ENCODE measurements at places on chromosomes 1 and 21.

- DNase-seq = no peak
Observed at GRCh38 chr1:176033881-176034280, 173.2 kb downstream of the COP1 start.

- no peak for DNase-seq
Observed at GRCh38 chr1:228902781-228903433, 167.6 kb downstream of the RHOU start.

DNA sequence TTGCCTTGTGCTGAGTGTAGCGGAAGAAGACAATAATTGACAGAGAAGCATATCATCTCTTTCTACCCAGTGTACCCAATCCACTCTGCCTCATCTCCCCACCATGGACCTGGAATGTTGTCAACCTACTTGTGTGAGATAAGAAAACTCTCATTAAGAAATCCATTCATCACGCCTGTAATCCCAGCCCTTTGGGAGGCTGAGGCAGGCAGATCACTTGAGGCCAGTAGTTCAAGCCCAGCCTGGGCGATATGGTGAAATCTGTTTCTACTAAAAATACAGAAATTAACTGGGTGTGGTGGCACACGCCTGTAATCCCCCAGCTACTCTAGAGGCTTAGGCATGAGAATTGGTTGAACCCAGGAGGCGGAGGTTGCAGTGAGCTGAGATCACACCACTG is 209.6 kb downstream of the PBX1 start:
- DNase-seq = no peak

GRCh38 chr1:55150880-55151588 is 64.1 kb downstream of the USP24 start:
- DNase-seq = no peak

- no peak for DNase-seq
Observed at GRCh38 chr1:2981981-2982614, 39.2 kb upstream of the ACTRT2 start.

- no peak for DNase-seq
Observed at GRCh38 chr1:184597650-184598357, 156.9 kb downstream of the EDEM3 start.

- no peak for DNase-seq
Observed at GRCh38 chr1:194033646-194034045, 847.2 kb upstream of the B3GALT2 start.

GRCh38 chr1:103514920-103515503 is 10.5 kb upstream of the RNPC3 start:
- DNase-seq = no peak

DNA sequence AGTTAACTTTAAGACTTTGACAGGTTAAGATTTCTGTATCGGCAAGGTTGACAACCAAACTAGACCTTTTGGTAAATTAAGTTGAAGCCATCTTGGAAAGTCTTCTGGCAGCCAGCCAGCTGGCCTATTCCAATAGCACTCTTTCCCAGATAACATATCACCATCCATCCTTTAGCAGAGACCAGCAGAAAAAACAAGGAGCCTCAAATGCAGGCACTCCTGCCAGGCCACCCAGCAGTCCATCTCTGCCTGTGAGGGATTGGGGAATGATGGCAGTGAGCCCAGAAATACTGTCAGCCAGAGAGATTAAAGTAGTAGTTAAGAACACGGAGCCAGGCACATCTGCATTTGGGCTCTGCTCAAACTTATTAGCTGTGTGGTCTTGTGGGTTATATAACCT is 19.4 kb downstream of the ZBTB40 start:
- no peak for DNase-seq

DNA sequence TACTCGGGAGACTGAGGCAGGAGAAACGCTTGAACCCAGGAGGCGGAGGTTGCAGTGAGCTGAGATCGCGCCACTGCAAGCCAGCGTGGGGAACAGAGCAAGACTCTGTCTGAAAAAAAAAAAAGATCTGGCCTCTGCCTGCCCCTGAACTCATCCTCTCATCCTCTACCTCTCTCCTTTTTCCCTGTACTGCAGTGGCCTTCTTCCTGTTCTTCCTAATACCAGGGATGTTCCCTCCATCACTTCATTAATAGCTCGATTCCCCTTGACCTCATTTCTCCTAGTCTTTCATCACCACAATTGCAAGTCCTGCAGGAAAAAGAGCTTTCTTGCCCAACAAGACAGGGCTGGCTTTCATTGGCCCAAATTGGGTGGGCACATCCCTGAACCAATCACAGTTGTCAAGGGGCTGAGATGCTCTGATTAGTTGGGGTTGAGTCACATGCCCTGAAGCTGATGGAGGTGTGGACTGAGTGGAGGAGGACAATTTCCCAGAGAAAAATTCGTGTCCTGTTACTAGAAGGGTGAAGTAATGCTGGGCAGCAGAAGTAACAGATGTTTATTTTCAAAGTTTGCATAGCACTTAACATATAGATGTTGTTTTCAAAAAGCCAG is 86.8 kb upstream of the PUM1 start:
- no peak for DNase-seq

DNA sequence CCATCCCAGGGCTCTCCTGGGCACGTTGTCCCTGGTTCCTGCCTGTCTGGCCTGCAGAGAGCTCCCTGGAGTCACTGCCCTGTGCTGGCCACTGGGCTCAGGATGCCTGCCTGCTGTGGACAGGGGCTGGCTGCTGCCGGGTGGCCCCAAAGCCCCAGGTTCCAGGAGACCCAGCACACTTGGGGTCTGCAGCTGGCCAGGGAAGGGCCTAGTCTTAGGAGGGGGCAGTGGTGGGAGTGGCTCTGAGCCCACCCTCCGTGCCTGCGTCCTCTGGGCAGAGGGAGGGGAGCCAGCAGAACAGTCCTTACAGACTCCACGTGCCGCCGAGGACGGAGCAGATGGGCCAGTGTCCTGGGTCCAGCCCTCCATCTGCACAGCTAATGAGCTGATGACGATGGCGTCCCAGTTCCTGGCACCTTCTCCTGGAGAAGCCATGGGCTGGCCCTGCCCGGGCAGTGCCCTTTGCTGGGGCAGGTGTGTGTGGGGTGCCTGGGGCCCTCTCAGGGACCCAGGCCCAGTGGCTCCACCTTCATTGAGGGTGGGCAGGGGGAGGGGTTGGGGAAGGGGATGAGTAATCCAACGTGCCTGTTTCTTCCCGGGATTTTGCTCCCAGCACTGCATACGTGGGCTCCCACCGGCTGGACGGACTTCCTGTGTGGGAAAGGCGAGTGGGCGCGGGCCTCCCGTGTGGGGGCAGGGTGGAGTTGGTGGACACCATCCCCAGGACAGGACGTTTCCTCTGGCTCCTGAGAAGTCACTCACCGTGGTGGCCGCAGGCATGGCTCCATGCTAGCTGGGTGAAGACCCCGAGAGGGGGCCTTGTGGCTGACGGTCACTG is 6.8 kb upstream of the PLCH2 start:
- no peak for DNase-seq

GRCh38 chr1:15453734-15454133 is 2.8 kb upstream of the CELA2A start:
- DNase-seq = no peak

GRCh38 chr1:33317354-33317753 is 3.5 kb downstream of the A3GALT2 start:
- no peak for DNase-seq

GRCh38 chr1:172578586-172578985 is 45.6 kb downstream of the SUCO start:
- no peak for DNase-seq

DNA sequence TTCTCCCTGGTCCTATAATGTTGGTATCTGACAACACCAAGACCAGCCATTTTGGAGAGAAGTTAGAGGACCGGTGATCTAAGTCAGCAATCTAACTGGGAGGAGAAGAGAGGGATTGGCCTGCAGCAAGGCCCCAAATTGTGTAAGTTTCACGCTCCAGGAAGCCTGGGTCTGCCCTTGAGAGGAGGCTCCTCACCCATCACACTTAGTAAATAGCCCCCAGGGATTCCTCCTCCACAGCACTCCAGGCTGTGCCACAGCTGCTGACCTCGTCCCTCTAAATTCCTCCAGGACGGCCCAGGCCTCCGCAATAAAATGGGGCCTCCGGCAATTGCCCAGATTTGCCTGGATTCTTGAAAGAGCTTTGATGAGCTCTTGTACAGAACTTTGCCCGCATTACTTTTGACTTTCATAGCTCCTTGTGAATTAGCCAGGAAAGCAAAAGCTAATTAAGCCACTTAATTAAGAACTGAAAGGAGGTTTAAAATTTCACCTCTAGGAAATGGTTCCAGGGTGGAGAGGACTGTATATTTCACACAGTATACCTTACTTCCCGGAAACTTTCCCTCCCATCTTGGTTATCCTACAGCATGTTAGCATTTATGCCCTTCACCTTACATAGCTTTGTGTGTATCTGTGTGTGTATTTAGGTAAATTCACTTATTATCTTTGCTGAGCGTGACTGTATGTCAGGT is 90.5 kb downstream of the LAMC2 start:
- DNase-seq = no peak

DNA sequence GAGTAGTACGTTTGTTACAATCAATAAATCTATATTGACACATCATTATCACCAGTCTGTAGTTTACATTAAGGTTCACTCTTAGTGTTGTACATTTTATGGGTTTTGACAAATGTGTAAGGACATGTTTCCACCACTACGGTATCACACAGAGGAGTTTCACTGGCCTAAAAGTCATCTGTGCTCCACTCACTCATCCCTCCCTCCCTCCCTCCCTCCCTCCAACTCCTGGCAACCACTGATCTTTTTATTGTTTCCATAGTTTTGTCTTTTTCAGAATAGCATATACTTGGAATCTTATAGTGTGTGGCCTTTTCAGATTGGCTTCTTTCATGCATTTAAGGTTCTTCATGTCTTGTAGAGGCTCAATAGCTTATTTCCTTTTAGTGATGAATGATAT is 44.1 kb upstream of the RHOU start:
- DNase-seq = no peak

DNA sequence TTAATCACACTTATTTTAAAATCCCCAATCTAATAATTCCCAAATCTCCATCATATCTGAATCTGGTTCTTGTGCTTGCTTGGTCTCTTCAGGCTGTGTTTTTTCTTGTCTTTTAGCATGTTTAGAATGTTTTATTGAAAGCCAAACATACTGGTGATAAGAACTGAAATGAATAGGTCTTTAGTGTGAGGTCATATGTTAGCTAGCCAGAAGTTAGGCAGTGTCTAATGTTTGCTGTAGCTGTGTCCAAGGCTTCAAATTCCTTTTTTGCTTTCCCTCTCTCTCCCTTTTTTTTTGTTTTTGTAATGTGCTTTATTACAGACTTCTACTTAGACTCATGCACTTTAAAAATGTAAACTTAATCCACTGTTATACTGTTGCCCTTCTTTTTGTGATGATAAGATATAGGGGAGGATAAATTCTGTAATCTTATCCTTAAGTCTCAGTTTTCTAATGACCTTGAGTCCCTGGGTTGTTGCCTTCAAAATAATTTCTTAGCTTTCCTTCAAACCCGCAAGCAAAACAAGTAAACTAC is 725.1 kb downstream of the BRINP3 start:
- no peak for DNase-seq
